ENCODE measurements at places on chromosomes 5 and 9.

- no peak for DNase-seq
These were observed 334.4 kb downstream of the KCTD16 start for GRCh38 chr5:144504929-144505577.

GRCh38 chr5:73436535-73437100 is 12.0 kb downstream of the FOXD1 start:
- no peak for DNase-seq

GRCh38 chr9:90995516-90995915 is 193.9 kb downstream of the SYK start:
- no peak for DNase-seq

DNA sequence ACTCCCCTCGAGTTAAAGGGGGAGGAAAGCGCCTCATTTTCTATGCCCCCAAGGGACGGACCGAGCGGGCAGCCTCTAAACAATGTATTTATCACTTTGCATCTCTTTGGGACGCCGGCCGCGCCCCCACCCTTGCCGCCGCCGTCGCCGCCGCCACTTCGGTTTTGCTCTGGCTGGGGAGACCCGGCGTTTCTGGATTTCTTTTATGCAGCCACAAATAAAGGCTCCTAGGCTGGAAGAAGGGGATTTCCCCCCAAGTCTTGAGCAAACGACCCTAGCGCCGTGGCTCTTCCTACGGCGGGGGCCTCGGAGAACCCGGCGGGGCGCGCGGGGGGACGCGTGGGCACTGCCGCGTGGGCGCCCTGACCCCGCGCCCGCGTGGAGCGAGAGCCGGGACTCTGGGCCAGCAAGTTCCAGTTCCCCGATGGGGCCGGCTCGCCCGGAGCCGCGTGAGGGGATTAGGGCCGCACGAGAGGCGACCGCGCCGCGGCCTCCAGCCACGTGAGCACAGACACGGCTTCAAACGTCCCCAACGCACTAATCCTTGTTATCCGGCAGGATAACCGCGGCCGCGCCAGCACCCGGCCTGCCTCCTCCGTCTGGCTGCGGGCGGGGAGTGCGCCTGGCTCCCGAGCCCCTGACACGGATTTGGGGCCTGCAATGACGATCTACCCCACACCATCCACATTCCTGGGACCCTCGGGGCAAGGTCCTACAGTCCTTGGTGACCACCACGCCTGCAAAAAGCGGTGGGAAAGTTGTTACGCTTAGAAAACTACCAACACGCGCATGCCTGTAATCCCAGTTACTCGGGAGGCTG is 7.9 kb upstream of the NEUROG1 start:
- DNase-seq = no peak

- DNase-seq = no peak
These were observed 63.4 kb downstream of the CD180 start for GRCh38 chr5:67133217-67133616.

GRCh38 chr5:97100476-97100875 is 41.9 kb downstream of the LIX1 start:
- DNase-seq = no peak

DNA sequence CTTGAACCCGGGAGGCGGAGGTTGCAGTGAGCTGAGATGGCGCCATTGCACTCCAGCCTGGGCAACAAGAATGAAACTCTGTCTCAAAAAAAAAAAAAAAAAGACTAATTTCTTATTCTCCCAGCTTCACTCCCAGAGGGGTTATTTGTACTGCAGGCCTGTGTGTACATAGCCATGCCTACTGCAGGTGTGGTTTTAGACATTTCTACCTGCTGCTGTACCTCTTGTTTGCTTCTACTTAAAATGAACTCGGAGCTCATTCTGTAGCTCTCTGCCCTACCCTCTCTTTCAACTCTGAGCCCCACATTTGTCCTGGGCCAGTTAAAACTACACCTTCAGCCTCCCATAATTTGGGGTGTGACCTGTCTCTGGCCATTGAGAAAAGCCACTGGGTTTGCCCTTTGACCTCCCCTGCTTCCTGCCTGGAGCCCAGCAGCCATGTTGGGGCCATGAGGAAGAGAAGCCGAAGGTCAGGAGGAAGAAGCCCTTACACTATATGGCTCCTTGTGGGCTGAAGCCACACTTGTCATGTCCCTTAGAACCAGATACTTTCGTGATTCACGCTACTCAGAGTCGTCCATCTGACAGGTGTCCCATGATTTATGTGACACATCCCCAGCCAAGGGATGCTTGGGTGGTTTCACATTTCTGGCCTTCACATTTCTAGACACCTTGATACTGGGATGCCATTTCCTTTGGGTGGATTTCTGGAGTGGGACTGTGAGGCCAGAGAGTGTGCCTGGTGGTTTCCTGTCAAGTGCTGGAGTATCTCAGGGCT is 9.4 kb upstream of the CARD19 start:
- no peak for DNase-seq

GRCh38 chr9:134622896-134623257 is 18.7 kb upstream of the COL5A1 start:
- DNase-seq = no peak

DNA sequence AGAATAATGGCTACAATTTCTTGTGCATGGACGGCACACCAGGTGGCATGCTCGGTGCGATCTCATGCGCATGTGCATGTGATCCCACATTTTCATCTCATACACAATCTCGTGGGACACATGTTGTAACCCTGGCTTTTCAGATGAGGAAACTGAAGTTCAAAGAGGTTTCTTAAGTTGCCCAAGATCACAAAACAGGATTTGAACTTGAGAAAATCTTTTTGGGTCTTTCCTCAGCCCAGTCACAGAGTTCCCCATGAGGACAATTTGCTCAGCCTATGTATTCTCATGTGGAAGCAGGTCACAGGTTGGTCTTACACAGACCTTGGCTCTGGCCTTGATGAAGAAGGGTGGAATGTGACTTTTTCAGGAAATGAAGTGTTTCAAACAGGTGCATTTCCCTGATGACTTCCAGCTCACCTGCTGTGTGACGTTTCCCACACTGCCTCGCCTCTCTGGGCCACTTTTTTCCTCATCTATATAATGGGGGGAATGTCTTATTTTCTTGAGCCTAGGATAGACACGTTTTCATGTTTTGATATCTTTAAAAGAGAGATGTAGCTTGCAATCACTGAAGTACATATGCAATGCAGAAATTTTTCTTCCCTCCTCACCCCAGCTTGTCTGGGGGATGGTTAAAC is 7.1 kb upstream of the ORM1 start:
- no peak for DNase-seq

GRCh38 chr5:161544350-161544765 is 2.2 kb downstream of the GABRB2 start:
- no peak for DNase-seq

GRCh38 chr5:116696366-116696765 is 121.7 kb upstream of the SEMA6A start:
- DNase-seq = no peak

GRCh38 chr9:124869986-124870560 is 8.1 kb downstream of the ARPC5L start:
- no peak for DNase-seq

- DNase-seq = no peak
These were observed 11.5 kb upstream of the SSBP2 start for GRCh38 chr5:81762401-81762800.

- no peak for DNase-seq
These were observed 46.5 kb upstream of the IRX2 start for GRCh38 chr5:2797981-2798380.

GRCh38 chr5:39799242-39799641 is 374.5 kb upstream of the DAB2 start:
- DNase-seq = no peak

DNA sequence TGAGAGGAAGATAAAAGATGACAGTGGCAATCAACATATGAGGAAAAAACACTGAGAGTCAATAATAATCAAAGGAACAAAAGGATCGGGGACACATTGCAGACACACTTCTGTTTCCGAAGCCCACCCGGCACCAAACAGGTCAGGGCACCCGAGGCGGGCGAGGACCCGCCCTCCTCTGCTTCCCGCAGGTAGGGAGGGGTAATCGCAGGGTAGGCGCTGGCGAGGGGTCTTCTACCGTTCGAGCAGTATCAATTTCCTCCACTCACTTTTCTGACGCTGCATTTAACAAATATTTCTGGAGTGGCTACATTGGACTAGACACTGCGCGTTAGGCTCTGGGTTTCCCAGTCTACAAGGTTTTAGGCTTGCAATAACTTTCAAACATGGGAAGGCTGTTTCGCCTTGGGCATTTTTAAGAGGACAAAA is 1.3 kb downstream of the TXN start:
- no peak for DNase-seq

- DNase-seq = no peak
These were observed 37.1 kb downstream of the DMRT2 start for GRCh38 chr9:1087120-1087881.

DNA sequence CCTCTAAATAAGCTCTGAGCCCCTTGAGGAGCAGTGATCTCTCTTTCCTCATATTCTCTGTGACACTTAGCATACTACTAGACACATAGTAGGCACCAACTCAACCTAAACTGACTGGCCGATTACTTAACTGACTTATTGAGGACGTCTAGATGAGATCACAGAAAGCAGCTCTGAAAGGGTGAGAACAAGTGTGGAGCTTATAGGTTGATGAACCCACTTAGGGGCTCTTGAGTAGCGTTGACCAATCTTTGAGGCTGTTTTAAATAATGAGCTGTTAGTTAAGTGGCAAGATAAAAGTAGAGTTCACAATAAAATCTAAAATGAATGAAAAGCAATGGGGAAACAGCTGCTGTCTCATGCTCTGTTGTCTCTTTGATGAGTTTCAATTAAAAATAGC is 124.7 kb upstream of the TNPO1 start:
- no peak for DNase-seq

GRCh38 chr9:93822229-93822628 is 132.9 kb downstream of the BARX1 start:
- DNase-seq = no peak

DNA sequence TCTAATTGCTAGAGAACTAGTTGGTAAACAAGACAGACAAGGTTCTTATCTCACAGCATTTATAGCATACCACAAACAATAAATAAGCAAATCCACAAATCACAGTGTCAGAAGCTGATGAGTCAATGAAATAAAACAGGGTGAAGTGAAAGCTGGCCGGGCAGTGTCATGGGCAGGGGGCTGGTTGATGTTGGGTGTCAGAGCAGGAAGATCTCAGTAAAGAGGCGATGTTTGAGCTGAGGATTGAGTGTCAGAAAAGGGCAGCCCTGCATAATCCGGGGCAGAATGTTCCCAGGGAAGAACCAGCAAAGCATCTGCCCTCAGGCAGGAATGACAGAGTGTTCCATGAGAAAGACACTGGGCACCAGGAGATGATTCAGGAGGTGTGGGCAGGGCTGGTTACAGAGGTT is 183.4 kb downstream of the GOLPH3 start:
- no peak for DNase-seq

DNA sequence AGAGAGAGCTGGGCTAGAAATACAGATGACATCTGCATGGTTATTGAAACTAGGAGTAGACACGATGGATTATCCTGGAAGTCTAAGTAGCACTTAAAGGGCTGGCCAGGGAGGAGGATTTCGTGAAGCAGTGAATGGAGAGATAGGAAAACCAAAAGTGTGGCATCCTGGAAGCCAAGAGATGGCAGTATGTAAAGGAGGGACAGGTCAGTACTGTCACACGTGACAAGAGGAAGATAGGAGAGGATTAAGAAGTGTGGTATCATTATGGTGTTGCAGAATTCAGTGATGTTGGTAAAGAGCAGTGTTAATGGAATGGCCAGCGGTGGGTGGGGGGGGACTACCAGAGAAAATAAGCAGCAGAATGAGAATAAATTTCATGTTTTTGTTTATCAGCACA is 11.7 kb downstream of the RAD23B start:
- DNase-seq = no peak

DNA sequence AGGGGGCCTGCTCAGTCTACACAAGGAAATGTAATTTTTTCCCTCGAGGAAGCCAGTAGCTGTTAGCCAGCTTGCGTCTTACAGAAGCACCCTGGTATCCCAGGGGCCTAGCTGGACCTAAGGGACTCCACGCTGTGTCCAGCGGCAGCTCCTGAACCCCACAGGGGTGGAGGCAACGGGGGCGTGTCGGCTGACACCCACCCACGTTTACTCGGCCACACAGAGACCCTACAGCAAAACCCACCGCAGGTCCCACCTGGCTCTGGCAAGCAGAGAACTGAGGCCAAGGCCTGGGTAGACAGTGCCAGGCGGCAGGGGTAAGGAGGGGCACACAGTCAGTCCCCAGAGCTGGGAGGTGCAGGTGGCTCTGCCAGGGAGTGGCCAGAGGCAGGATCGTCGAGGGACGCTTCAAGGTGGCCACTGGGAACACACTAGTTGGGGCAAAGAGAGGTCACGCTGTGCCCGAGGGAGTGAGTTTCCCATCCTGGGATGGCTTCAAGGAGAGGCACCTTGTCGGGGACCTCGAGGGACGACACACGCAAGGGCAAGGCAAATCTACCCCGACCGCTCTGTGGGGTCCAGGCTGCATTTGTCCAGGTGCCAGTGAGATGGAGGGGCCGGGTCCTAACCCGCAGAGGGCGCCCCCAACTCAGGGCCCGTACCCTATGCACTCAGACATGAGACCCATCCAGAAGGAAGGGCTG is 20.7 kb downstream of the BRD3OS start:
- no peak for DNase-seq

DNA sequence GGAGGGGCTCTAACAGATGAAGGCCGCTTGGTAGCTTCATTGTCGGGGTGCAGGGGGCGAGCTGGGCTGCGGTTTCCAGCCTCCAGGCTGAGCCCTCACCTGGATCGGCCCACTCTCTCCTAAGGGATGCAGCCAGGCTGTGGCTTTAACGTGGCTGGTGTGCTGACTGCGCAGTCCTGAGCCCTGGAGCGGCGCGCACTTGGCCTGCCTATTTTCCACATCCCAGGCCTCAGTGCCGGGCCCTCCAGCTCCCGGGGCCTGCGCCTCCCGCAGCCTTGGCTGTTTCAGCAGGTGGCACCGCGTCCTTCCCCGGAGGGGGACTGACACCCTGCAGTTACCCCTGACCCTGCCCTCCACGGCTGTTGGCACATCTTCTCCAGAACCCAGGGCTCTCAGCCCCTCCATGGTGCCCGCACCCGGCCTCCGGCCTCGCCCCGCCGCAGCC is 1.4 kb downstream of the RNU6ATAC start:
- no peak for DNase-seq

DNA sequence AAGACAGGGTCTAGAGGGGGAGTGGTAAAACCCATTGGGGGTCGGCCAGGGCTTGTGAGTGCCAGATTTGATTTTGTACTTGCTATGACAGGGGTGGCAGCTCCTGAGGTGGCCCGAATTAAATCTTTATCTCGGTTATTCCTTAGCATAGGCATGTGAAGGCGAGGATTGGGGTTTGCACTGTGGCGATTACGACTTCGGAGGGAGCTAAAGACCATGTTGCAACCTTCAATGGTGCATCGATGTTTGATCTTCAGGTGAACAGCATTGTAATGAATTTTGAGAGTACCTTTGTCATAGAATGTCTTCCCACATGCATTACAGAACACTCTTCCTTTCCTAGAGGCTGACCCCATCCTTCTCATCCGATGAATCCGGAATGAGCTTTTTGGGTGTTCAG is 433.9 kb downstream of the BNC2 start:
- no peak for DNase-seq

GRCh38 chr5:37771731-37772130 is 68.1 kb downstream of the GDNF start:
- DNase-seq = no peak
